ENCODE measurements at places on chromosomes 2 and 18.

DNA sequence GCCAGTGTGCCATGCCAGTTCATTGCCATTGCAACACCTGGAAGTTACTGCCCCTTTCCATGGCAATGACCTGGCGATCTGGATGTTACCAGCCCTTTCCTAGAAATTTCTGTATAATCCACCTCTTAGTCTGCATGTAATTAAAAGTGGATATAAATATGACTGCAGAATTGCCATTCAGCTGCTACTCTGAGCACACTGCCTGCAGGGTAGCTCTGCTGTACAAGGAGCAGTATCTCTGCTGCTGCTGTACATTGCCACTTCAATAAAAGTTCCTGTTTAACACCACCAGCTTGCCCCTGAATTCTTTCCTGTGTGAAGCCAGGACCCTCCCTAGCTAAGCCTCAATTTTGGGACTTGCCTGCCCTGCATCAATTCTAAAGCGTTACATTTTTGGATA is 17.4 kb upstream of the GULP1 start:
- DNase-seq = no peak

GRCh38 chr2:73896362-73897239 is 3.8 kb downstream of the ACTG2 start:
- no peak for DNase-seq

DNA sequence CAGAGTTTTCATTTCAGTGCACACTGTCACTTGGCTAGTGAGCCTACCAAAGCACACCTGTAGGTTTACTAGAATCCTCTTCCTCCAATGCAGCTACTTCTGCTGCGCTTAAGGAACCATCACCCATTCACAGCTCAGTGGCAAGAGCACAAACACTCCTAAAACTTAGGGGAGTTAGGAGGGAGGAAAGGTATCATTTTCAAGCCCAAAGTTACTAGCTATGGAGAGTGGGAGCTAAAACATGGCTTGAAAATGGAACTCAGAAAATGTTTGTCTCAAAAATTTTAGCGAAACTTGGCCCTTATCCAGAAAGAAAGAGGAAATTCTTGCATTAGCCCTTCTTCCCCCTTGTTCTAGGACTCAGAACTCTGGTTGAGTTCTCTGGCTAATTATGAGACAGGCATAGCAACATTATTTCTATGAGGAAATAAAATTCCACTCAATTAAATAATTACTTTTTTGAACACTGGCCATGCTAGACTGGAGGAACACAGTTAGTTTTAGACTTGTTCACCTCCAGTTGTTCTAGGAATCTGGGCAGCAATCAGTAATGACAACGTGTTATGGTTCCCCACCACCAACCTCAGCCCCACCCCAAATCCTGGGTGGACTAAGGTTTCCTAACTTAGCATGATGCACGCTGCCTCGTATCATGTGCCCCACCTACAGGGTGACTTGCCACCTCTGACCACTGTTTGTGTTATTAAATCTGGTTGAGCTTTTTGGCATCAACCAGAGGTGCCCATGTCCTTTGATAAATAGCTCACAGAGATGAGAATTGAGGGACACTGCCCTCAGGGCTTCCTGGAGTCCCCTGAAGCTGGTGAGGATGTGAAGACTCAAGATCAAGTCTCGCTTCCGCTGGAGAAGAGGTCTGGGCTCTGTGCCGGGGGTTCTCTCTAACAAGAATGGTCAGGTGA is 32.8 kb downstream of the LPIN2 start:
- DNase-seq = no peak

GRCh38 chr2:79591281-79591680 is 78.4 kb downstream of the CTNNA2 start:
- DNase-seq = no peak

- DNase-seq = no peak
These were observed 11.9 kb downstream of the PIK3C3 start for GRCh38 chr18:41966943-41967342.

GRCh38 chr2:42169874-42170521 is 845 bp downstream of the EML4 start:
- no peak for DNase-seq

DNA sequence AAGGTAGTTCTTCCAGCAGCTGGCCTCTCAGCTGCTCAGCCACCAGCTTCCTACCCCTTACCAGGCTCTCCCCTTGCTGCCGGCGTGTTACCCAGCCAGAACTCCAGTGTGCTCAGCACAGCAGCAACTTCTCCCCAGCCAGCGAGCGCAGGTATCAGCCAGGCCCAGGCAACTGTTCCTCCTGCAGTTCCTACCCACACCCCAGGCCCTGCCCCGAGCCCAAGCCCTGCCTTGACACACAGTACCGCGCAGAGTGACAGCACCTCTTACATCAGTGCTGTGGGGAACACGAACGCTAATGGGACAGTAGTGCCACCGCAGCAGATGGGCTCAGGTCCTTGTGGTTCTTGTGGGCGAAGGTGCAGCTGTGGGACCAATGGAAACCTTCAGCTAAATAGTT is 52.0 kb downstream of the ZCCHC2 start:
- no peak for DNase-seq

DNA sequence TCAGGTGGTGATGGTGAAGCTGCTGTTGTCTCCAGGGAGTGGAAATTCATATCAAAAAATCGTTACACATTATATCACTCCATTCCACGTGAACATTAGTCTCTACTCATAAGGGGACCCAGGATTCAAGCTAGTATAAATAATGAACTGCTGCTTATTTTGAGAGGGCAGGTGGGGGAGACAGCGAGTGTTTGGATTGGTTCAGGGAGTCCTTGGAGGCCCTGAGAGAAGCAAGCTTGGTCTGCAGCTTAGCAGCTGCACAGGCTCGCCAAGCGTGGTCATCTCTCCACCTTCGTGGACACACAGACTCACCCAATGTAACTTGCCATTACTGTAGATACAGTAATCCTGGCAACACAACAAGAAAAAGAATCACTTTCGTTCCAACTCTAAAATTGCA is 177.6 kb downstream of the ZNF521 start:
- no peak for DNase-seq

GRCh38 chr2:178761759-178762371 is 45.4 kb downstream of the TTN start:
- no peak for DNase-seq

DNA sequence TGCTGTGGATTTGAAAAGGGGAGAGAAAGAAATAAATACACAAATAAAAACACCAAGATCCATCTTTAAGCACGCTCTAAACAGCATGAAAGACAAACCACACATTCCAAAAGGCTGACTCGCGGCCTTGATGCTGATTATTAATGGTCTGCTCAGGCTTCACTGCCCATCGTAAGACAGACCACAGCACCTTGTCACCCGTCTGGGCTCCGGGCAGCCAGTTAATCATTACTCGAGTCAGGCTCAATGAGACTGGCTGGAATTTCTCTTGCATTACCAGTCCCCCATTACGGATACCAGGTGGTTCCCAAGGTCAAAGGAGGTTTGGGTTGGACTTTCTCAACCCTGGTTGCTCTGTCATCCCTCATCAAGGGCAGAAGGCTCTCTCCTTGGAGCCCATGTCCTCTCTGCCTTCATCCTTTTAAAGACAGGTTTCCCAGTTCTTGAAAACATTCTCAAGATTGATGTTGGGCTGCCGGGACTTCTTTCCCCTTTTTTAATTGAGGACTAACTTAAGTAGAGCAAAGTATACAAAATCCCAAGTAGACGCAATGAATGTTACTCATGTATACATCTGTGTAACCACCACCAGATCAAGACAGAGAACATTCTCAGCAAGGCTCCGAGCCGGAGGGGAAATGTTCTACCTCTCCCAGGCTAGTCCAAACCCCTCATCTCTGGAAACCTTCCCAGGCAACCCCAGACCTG is 8.1 kb downstream of the SMAD7 start:
- no peak for DNase-seq

DNA sequence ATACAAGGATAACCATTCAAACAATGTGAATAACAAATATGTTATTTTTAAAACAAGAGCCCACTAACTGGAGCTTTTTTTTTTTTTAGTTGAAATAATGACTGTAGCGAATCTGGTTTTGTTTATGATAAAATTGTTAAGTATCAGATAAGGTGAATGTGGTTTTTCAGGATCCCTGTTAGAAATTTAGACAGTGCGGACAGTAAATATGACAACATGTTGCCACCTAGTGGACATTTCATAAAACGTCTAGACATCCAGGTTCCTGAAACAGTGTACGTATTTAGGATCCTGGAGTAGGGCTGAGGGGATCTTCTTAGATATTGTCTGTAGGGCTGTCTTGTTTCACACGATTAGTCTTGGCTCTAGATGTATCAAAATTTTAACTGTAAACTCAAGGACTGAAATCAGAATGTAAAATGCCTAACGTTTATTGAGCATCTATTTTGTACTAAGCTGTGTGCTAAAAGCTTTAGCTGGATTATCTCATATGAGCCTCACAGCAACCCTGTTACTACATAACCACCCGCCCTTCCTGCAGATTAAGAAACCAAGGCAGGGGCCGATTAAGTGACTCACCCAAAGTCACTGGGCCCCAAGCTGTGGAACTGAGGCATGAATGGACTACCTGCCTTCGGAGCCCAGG is 23.9 kb upstream of the CCDC68 start:
- no peak for DNase-seq

DNA sequence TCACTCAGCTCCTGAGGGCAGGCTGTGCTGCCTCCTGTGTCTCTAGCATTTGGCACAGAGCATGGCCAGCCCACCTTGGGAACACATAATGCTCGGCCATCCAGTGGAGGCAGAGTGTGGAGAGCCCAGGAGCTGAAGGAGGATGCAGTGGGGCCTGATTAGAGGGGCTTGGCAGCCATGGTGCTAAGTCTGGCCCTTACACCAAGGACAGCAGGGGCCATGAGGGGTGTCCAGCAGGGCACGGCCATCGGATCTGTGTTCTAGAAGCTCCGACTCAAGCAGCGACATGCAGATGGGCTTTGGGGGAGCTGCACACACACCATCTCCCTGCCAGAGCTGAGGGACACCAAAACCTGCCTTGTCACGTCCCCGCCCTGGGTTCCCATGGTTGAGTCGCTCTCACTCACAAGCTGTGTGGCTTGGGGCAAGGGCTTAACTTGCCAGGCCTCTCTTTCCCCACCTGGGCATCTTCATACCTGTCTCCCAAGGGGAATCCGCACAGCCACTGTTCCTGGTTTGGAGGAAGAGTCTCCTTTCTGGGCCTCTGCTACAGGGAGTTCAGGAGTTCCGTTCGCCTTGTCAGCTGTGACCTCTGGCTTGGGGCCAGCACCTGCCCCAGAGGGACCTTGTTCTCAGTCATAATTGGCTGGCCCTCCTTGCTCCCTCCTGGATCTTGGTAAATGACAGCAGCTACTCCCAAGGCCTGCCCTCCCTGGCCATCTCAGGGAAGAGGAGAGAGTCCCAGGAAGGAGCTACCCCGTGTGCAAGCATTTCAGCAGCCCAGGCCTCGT is 1.3 kb upstream of the TOGARAM2 start:
- no peak for DNase-seq

DNA sequence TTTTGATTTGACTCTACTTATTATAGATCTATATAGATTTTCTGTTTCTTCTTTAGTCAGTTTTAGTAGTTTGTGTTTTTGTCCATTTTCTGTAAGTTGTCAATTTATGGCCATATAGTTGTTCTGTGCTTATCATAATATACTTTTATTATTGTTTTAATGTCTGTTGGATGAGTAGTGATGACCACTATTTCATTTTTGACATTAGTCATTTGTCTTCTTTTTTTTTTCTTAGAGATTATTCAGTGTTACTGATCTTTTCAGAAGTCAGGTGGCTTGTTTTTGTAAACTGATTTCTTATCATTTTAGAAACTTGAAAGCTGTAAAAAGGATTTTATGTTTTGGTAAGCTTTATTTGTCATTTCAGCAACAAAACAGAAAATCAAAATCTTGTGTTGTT is 57.3 kb downstream of the EPC2 start:
- DNase-seq = no peak

DNA sequence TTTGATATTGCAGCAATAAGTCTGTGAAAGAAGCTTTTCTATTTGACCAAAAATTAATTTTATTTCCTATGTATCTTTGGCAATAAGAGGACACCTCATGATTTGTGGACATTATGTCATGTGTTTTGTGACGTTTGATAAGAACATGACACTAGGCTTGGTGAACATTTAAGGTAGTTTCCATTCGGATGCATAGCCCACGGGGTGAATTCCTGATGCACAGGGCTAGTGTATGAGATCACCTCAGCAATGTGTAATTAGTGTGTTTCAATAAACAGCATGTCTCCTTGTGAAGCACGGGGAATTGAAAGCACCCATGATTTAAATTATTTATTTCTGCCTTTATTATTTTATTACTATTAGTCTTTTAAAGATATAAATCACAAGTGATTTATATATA is 146.1 kb upstream of the LINC00305 start:
- no peak for DNase-seq

GRCh38 chr2:195319112-195319460 is 337.9 kb upstream of the SLC39A10 start:
- DNase-seq = no peak

Data from T-helper 22 cell (primary cell).